ENCODE measurements at places on chromosomes 16 and 17.

DNA sequence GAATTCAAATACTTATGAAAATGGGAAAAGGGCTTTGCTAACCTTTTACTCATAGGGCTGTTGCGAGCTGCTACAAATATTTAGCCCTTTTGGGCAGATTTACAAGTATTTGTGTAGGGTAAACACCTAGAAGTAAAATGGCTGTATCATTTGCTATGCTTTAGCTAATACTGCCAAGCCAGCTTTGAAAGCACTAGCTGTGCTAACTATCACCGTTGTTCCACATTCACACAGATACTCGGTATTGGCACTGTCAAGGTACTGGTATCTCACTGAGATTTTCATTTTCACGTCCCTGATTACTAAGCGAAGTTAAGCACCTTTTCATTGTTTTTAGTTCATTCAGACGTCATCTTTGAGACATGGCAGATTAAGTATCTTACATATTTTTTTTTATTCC is 84.8 kb downstream of the GLG1 start:
- no peak for DNase-seq

- peak; percentile 55 for DNase-seq
These were observed 486.0 kb downstream of the KCNJ2 start for GRCh38 chr17:70655176-70655958.

GRCh38 chr17:81576621-81577277 is 24.6 kb upstream of the FAAP100 start:
- DNase-seq: no peak

DNA sequence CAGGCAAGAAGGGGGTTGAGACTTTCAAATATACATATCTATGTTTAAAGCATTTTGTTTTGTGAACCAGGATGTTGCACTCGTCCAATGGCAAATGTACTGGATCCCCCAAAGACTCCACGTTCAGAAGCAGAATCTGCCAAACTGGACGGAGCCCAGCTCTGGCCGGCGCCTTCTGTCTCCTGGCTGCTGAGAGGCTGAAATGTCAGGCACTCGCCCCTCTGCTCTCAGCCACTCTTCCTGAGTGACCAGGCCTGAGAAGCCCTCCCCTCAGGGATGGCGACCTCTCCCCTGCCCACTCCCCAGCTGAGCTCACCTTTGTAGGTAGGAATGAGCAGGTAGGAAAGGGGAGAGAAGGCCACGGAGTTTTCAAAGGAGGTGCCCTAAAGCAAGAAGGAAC is 187.5 kb upstream of the FOXF1 start:
- DNase-seq: no peak

- DNase-seq: no peak
These were observed 33.3 kb downstream of the OTOA start for GRCh38 chr16:21697032-21697431.

DNA sequence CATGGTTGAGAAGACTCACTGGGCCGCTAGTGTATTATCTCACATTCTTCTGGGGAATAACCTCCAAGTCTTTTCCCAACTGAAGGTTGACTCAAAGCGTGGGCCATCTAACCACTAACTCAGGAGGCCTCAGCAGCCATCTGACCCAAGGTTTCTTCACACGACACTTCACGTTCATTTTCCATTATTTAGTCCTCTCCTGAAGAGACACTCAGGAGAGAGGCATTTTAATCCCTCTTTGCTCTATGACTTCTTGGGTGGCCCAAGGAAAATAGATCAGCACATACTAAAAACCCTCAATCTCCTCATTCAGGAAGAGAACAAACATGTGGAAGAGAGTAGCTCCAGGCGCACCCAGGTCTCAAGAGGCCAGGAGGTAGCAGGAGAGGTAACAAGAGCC is 252.8 kb upstream of the FOXF1 start:
- DNase-seq: no peak

DNA sequence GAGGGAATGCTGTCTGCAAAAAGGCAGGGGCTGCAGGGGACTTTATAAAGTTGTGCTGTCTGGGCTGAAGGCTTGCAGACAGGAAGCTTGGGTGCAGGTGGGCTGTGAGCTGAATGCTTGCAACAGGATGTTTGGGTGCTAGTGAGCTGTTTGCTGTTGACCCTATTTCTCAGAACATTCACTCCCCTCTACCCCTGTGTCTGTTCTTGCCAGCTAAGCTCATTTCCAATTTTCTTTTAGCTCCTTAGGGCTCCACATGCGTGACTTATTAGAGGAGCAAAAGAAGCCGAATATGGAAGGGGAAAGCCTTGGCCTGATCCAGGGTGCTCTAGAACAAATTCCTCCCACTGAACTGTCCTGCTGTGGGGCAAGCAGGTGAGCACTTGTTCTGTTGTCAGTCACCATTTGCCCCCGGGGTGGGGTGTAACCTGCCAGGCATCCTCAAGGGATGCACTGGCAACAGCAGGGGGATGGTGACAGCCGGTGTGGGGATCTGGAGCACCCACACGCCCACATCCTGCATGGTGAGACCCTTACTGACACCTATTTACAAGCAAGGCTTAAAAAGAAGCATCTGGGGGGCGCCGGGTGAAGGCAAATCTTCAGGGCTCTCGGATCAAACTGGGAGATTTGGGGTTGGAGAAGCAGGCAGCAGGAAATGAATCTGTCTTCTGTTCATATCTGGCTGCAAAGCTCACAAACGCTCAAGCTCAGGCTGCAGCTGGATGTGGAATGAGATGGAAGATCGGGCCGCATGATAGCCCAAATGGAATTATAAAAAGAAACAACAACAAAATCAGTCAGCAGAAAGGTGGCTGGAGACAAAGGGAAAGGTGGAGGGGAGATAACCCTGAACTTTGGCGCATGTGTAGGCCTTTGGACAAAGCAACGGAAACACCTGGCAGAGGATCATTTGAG is 21.1 kb upstream of the NUP93 start:
- DNase-seq: no peak

DNA sequence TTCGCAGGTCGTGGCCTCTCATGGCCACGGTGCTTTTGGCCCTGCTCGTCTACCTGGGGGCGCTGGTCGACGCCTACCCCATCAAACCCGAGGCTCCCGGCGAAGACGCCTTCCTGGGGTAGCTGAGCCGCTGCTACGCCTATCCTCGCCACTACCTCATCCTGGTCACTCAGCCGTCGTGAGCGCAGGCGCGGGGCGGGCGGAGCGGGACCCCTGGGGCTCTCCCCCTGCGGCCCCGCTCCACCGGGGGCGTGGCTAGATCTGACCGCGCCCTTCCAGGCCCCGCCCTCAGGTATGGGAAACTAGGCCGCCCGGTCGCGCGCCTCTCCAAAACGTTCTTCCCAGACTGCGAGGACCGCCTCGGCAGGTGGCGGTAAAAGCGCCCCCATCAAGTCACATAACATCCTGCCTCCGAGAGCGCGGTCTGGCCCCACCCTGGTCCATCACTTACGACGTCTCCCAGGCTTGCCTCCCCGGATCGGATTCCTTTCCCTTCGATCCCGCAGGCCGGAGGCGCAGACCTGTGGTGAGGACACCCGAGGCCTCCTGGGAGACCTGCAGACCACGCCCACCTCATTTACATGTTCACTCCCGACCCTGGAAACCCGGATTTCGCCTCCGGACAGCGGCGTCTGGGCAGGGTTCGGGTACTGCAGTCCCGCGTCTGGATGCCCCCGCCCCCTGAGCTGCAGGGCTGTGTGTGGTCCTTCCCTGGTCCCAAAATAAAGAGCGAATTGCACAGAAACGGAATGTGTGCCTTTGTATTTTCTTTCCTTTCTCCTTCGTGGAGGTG is 91.5 kb upstream of the TMEM97 start:
- DNase-seq: peak; percentile 78

DNA sequence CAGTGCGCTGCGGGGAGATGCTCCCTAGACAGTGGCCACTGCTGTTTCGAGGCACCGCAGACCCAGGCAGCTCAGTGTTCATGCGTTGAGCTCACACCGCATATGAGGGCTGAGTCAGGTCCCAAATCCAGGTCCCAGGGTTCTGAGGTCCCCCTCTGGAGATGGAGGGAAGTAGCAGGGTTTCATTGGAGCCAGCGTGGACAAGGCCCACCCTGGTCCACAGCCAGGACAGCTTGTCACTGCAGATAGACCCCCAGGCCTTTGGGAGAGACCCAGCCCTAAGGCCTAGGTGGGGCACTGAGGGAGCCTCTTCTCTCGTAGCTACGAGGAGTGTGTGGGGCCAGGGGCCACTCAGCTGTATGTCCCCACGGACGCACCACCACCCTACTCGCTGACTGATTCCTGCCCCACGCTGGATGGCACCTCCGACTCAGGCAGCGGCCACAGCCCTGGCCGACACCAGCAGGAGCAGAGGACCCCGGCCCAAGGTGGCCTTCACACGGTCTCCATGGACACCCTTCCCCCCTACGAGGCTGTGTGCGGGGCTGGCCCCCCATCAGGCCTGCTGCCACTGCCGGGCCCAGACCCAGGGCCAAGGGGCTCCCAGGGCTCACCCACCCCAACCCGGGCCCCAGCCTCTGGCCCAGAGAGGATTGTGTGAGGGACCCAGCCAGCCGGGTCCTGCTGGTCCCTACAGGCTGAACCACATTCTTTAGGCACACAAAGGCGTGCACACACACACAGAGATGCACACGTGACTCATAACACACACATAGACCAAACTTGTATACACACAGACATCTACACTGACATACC is 53.4 kb downstream of the BEAN1 start:
- no peak for DNase-seq

- no peak for DNase-seq
These were observed 30.1 kb upstream of the MED9 start for GRCh38 chr17:17446666-17447155.

- no peak for DNase-seq
These were observed 12.5 kb upstream of the MAF start for GRCh38 chr16:79613009-79613408.

- no peak for DNase-seq
These were observed 583 bp upstream of the ZNF747 start for GRCh38 chr16:30535106-30535776.

DNA sequence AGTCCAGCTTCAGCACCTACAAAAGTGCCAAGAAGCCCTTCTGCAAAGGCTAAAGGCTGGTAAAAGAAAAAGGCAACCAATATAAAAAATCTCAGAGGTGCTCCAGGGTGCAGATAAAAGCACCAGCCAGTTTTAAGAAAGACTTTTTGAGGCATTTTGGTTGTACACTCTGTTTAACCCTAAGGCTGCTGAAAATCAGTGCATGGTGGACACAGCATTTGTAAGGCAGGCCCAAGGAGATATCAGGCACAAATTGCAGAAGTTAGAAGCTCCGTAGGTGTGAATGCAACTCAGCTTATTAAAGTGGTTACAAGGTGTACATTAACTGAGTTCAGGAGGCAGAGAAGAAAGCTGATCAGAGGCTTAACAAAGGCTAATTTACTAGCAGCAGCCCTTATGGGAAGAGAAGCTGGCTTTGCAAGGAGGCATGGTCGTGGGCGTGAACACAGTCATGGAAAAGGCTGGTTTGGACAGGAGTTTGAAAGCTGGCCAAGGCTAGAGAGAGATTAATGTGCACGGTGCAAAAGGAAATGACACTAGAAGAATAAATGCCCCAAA is 21.1 kb downstream of the ACSM1 start:
- peak; percentile 92 for DNase-seq

GRCh38 chr16:57325458-57325857 is 33.1 kb upstream of the CCL22 start:
- no peak for DNase-seq

DNA sequence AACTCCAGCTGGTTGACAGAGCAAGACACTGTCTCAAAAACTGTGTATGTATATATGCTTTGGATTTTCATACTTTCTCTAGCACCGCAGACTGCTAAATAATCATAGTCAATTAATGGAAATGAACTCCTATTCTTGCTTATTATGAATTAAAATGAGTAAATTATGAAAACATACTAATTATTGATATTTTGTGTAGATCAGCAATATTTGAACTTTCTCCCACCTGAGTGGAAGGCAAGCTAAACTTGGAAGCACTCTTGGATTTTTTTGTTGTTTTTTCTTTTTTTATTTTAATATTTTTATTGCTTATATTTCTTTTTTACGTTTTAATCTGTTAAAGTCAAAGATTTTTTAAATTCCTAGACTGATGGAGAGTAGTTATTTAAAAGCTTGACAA is 201.7 kb downstream of the CDRT15L2 start:
- DNase-seq: no peak

DNA sequence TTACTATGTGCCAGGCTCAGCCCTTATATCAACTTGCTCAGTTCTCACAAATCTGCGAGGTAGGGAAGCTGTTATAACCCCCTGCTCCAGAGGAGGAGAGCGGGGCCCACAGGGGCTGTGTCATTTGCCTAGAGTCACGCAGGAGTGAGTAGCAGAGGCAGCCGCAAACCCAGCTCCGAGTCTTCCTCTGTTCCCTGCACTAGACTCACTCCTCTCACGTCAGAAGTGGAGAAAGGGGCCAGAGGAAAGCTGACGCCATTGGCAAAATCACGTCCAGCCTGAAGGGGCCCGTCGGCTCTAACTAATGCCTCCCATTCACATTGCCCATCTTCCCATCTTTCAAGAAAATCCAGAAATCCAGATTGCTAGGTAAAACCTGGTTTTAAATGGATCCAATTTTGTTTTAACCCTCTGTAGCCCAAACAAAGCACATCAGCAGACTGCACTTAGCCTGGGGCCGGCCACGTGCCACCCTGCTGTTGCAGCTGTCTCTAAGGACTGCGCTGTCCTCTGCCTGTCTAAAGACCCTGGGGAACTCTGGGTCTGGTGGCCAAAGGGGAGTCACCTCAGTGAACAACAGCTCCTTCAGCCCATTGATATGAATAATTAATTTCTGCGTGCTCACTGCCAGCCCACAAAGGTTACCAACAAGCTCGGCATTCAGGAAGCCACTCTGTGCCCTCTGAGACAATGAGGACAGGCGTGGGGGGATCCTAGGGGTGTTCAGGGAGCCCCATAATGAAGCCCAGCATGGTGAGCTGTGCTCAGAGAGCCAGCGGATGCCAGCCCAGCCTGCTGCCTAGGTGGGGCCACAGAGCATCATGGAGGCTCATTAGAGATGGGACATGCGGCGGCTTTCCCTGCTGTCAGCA is 36.7 kb upstream of the ABR start:
- DNase-seq: no peak

DNA sequence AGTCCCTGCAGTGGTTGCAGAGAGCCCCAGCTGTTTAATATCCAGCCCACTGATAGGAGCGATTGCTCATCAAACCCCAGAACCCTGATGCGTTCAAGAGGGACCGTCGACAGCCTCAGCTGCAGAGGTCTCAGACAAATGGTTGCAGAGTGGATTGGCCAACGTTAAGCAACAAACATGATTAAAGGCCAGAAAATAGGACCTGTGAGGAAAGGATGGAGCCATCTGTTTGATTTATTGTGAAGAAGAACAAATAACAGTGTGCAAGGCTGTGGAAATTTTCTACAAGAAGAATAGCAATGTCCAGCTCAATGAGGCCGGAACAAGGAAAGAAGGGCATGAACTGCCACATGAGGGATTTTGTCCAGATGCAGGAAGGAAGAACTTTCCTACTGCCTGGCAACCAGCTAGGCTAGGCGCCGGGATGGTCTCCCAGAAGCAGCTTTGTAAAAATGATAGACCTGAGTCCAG is 138.4 kb upstream of the DNAH9 start:
- DNase-seq: no peak

Measured in NCI-H1092 treated with DMSO at 0.1 percent for 48 hours (cell line).